ENCODE measurements at places on chromosomes 4 and X.
A peak's percentile ranks its signal among the peaks of the same experiment; 100 is the strongest.

- DNase-seq, result no peak
These were observed 36.3 kb upstream of the SPIN4 start for GRCh38 chrX:63387411-63387810.

GRCh38 chr4:147096667-147097604 lies 151.3 kb upstream of the TTC29 start:
- DNase-seq, result no peak

DNA sequence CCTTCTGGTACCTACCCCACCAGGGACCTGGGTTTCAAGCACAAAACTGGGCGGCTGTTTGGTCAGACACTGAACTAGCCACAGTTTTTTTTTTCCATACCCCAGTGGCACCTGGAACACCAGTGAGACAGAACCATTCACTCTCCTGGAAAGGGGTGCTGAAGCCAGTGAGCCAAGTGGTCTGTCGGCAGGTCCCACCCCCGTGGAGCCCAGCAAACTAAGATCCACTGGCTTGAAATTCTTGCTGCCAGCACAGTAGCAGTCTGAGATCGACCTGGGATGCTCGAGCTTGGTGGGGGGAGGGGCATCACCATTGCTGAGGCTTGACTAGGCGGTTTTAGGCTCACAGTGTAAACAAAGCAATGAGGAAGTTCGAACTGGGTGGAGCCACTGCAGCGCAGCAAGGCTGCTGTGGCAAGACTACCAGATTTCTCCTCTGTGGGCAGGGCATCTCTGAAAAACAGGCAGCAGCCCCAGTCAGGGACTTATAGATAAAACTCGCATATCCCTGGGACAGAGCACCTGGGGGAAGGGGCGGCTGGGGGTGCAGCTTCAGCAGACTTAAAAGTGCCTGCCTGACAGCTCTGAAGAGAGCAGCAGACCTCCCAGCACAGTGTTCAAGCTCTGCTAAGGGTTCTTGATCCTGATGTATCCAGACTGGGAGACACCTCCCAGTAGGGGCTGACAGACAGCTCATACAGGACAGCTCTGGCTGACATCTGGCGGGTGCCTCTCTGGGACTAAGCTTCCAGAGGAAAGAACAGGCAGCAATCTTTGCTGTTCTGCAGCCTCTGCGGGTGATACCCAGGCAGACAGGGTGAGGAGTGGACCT lies 223.0 kb downstream of the COX18 start:
- DNase-seq, result no peak

- DNase-seq, result peak; percentile 79
These were observed 669 bp upstream of the PHKA2 start for GRCh38 chrX:18984381-18985185.

DNA sequence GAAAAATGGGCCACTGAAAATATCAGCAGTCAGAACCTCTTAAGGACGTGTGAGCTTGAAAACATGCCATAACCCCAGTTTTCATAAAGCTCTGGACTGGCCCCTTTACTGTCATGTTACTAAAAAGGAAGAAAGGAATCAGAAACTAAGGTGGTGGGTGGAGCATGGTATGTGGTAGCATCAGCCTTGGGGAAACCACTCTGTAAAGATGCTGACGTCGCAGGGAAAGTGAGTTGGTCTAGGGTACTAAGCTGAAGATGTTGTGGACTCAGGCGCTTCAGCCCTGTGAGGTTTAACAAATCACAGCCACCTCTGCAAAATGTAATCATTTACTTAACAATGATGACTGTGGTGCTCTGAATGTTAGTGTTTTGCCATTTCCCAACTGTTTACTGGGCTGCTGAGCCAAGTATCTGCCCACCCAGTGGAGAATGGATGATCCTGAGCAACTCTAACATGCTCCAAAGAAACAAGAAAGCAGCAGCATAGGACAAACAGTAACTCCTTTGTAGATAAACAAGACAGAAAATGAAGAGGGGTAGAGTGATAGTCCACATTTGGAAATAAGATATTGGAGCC lies 33.4 kb downstream of the C4orf54 start:
- no peak for DNase-seq

- no peak for DNase-seq
These were observed 51.8 kb downstream of the GC start for GRCh38 chr4:71732066-71732465.

DNA sequence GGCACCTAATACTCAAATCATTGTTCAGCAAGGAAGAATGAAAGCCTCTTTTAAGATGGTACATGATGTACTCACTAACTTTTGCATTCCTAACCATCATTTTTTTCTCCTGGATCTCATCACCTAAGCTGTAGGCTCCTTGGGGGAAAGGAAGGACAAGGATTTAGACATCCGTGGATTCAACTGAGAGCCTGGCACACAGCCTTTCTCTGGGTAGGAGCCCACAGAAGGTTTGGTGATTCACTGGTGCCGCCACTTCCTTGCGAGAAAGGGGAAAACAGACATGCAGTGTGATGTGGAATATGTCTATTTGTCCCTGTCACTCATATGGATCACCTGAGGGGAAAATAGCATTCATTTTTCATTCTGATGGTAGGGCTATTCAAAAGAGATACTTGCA lies 147.3 kb downstream of the PCDH7 start:
- DNase-seq, result no peak

GRCh38 chrX:40452031-40452430 lies 128.7 kb upstream of the ATP6AP2 start:
- no peak for DNase-seq

DNA sequence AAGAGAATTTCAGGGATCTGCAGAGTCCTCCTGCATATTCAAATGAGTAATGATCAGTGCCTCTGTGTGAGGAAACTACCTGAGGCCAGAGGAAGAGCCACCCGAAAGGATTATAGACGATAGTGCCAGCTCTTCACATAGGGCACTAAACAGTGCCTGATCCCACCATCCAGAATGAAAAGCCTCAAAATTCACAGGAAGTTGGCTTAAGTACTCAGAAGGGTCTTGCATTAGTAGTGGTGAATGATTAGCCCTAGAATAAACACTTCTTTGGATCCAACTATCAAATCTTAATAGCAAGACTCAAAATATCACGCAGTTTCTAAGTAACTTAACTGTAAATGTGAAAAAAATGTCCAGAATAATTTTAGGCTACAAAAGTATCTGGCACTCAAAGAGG lies 324.4 kb downstream of the ZNF674 start:
- DNase-seq, result no peak

GRCh38 chr4:159828687-159829086 lies 725.8 kb downstream of the RAPGEF2 start:
- no peak for DNase-seq

GRCh38 chr4:113633467-113633866 lies 128.1 kb downstream of the CAMK2D start:
- no peak for DNase-seq

DNA sequence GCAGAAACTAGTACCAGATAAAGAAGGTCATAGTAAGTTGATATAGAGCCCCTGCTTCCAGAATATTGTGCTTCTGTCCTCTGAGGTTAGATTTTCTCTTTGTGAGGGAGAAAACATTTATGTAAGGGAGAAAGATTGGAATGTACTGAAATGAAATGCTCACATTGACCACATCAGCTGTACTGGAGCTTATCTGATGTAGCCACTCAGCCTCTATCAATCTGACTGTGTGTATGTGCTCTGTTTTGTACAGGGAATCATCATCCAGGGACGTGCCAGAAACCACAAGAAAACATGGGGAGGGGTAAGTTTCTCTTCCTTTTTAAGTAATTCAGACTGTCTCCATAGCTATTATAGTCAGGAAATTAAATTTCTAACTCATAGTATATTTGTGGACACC lies 56.8 kb downstream of the PRRG1 start:
- no peak for DNase-seq

DNA sequence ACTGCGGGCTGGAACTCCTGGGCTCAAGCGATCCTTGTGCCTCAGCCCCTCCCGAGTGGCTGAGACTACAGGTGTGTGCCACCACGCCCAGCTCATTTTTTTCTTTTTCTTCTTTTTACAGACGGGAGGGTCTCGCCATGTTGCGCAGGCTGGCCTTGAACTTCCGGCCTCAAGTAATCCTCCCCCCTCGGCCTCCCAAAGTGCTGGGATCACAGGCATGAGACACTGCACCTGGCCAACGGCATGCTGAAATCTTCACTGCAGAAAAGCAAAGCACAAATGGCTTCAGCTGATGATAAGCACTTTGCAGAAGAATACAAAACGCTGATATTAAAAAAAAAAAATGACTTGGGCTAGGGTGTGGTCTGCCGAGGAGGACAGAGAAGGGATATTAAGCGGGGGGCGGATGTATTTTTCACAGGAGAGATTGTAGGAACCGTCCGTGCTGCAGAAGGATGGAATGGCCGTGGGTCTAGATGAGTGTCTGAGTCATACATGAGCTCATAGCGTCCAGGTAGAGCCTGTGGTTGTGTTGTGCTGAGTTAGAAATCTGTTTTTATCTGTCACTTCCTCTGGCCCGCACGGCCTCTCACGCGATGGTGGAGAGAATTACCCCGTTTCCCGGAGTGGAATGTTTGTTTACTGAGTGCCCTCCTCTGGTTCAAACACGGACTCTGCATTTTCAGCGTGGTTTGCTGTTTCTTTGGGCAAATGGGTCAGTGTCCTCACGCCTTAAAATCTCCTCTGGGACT lies 8.5 kb upstream of the AKAP17A start:
- DNase-seq, result no peak

Data from effector CD8-positive, alpha-beta T cell (primary cell).